ENCODE measurements at places on chromosomes 5 and 9.

- peak; percentile 39 for DNase-seq
Observed at GRCh38 chr9:116700882-116701865, 14.1 kb downstream of the TRIM32 start.

GRCh38 chr5:2905741-2906140 is 154.3 kb upstream of the IRX2 start:
- no peak for DNase-seq

GRCh38 chr9:15278091-15278687 is 28.8 kb downstream of the TTC39B start:
- DNase-seq, result no peak

DNA sequence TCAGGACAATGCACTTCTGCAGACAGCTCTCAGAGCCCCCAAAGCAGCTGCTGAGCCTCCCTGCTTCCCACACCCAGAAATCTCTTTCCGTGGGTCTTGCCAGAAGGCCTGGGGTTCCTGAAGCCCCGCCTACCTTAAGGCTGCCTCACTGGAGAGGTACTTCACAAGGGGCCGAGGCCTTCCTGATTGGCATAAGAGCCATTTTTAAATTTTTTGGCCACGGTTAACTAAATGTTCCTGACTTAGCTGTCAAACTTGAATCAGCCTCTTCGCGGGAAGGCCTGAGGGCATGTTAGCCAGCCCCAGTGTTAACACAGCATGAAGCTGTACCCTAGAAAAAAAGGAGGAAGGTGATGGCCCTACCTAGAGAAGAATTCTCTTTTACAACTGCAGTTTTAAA is 20.7 kb upstream of the EPB41L4B start:
- DNase-seq, result no peak

GRCh38 chr9:18866121-18866831 is 166.7 kb downstream of the SAXO1 start:
- no peak for DNase-seq

GRCh38 chr9:20651939-20652338 is 29.6 kb upstream of the MLLT3 start:
- DNase-seq, result no peak

DNA sequence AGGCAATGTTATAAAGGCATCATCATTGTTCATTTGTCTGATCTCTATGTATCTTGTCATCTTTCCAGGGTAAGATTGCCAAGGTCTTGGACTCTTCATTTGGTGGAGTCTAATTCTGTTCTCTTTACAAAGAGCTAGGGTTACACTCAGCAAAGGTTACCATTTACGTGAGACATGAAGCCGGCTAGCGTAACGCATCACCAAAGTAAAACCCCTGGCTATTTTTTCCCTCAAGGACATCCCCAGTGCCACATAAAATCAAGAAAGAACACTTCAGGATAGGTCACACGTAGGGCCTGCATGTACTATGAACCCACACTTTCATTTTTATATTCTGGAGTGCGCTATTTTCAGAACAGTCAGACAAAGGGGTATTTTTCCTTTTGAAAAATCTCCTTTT is 20.0 kb upstream of the MYOT start:
- no peak for DNase-seq
